ENCODE measurements at places on chromosomes 4 and X. TPM values are rescaled to one million over a fixed set of nuclear protein-coding genes. Genes with fewer than 3 reads are reported as not detected.
A peak's percentile ranks its signal among the peaks of the same experiment; 100 is the strongest.

METTL14 gene
- 50.7 TPM for total RNA-seq

- no peak for DNase-seq
These were observed 26.2 kb downstream of the PRPS1 start for GRCh38 chrX:107654566-107654871.

GRCh38 chr4:36997727-36998126 lies 246.8 kb upstream of the NWD2 start:
- no peak for DNase-seq

DNA sequence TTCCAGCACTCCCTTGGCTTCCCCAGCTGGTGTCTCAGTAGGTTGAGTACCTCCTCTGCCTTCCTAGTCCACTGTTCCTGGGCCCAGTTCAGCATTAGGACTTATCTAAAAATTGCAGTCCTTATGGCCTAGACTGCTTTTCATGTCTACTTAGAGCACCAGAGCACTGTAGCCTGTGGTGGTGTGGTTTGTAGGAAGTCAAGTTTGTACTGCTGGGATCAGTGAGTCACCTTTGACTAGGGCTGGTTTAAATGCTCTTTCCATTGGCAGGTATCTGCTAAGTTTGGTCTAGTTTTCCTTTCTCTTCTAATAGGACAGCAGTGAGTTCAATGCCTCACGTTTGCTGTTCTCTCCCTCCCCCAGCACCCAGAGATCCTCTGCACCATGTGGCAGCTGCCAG lies 233.6 kb upstream of the WDFY3 start:
- no peak for DNase-seq

DNA sequence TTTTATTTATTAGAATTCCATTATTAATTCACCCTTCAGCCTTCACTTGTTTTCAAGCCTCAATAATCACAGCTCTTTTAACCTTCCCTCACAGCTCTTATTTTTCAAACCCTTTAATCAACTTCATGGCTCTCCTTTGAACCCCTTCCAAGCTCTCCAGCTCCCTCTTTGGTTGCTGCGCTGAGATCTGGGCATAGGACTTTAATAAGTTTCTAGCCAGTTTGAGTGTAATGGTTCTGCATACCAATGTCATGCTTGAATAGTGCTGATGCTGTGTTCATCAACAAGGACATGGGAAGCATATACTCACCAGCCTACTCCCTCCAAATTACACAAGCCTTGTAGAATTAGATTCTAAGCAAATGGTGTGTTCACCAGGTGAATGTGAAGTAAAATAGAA lies 3.5 kb upstream of the RNF212 start:
- no peak for DNase-seq

PCDH19 gene
- 0.20 TPM for total RNA-seq

KCTD8 gene
- total RNA-seq, result 0.88 TPM

DNA sequence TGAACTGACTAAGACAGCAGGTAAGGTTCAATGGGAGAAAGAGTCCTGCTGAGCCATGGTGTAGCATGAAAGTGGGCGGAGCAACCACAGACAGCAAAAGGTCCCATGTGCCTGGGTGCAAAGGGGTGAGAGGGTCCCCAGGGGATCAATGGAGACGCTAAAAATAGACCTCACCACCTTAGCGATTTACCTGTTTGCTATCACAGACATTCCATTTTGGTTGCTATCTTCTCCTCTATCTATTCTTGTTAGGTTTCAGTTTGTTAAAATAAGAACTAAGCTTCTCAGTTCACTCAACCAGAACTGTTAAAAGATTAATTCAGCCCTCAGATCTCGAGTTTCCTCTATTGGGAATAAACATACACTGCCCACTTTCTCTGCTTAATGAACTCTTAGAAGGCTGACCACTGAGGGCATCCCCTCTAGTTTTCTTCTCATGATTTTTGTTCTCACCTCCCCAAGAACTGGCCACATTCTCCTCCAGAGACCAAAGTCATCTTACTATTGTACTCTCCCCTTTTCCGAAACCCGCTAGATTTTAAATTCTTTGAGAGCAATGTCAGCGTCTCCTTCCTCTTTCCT lies 136.7 kb downstream of the PARM1 start:
- DNase-seq, result no peak

KLHL4 gene
- total RNA-seq, result 40.8 TPM

COL25A1 gene
- total RNA-seq, result 5.4 TPM

DNA sequence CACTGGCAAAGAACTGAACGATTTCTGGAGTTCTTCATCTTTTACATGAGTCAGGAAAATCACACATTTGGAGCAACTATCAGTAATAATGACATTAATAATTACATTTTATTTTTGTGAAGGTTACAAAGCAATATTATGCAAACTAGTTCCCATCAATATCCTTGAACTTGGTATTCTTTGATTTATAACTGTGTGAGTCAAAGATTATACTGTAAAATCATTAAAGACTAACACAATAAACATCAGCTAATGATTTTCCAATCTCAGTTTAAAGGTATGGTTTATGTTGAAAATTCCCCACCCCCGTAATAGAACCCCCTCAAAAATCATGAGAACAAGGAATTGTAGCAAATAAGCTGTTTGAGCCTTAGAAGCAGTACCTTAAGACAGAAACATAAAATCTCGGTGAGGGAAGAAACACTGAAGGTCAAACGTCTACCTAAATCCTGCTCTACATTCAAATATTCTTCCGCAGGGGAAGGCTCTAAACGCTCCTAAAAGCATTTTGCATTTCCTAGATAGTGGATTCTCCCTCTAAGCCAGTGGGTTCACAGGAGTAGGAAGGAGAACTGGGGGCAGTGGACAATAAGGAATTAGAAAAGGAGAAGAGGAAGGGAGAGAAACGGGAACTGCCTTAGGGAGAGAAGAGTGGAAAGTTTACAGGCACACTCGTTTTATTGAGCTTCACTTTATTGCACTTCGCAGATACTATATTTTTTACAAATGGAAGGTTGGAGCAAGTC lies 22.3 kb upstream of the SH3D19 start:
- DNase-seq, result no peak

SPANXC gene
- total RNA-seq, result not detected

TEX11 gene
- total RNA-seq, result not detected

GRCh38 chr4:105248613-105249012 lies 101.9 kb downstream of the TET2 start:
- DNase-seq, result no peak

DNA sequence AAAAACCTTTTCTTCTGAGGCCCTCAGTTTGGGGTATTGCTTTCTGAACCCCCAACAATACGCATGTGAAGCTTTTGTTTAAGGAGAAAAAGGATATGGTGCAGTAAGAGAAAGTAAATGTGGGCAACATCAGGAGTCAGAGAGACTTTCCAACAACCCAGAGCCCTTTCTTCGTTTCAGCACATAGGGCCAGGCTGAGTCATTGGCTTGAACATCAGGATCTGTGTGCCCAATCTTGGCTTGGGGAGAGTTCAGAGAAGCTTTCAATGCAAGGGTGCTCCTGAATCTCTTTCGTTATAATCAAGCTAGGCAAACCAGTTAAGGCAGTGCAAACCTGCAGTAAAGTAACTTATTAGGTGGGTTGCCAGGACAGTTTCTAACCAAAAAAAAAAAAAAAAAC lies 191.2 kb downstream of the FRMPD4 start:
- no peak for DNase-seq

DNA sequence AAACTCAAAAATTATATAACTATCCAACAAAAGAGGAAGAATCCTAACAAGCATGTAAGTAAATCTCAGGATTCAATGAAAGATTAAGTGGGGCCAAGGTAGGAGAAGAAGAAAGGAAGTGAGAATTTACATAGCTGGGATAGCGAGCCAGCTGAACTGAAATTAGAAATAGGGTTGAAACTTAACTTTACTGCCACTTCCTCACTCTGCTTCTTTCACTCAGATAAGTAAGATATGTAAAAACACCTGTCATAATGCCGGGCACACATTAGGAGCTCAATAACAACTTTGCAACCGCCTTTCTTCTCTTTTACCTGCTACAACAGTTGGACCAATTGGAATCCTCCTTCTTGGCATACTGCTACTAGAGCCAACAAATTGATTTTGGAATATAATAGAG lies 129.4 kb downstream of the CNKSR2 start:
- DNase-seq, result no peak

- peak; percentile 67 for DNase-seq
These were observed 18.4 kb downstream of the HMX1 start for GRCh38 chr4:8853249-8853648.

GRCh38 chr4:11765849-11766453 lies 337.3 kb upstream of the HS3ST1 start:
- peak; percentile 65 for DNase-seq

TRIM75 gene
- total RNA-seq, result not detected

Data from endodermal cell (in vitro differentiated cells).